ENCODE measurements at places on chromosomes 2 and 18.

DNA sequence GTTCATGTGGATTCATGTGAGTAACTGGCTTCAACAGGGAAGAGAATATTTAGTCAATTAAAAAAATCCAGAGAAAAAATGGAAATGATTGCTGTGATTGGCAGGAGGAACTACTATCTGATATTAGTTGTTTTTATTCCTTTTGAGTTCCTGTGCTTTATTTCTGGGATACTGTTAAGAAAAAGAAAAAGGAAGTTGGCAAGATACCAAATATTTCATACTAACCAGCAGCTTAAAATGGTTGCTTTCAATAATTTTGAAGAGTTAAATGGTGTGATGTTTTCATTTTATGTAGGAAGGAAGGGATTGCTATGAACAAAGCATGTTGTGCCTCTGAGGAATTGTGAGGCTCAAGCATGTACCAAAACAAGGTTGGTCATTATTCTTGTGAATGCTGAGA is 8.1 kb upstream of the MTX2 start:
- no peaks in the 10 kb centered on the region for H3K27me3 ChIP-seq
- H3K36me3 ChIP-seq: no peaks in the 10 kb centered on the region
- no peak overlapping the region for H3K27ac ChIP-seq
- no peaks in the 10 kb centered on the region for H3K4me1 ChIP-seq

GRCh38 chr18:62773691-62774090 is 58.4 kb downstream of the PHLPP1 start:
- no peaks in the 10 kb centered on the region for H3K36me3 ChIP-seq
- H3K27me3 ChIP-seq: no peaks in the 10 kb centered on the region
- H3K4me1 ChIP-seq: no peaks in the 10 kb centered on the region
- no peak overlapping the region for H3K27ac ChIP-seq
- H3K4me3 ChIP-seq: no peak overlapping the region

GRCh38 chr2:5227062-5227699 is 465.0 kb upstream of the SOX11 start:
- no peaks in the 10 kb centered on the region for H3K27me3 ChIP-seq
- no peak overlapping the region for H3K4me3 ChIP-seq
- DNase-seq: no peak
- no peak overlapping the region for H3K27ac ChIP-seq

DNA sequence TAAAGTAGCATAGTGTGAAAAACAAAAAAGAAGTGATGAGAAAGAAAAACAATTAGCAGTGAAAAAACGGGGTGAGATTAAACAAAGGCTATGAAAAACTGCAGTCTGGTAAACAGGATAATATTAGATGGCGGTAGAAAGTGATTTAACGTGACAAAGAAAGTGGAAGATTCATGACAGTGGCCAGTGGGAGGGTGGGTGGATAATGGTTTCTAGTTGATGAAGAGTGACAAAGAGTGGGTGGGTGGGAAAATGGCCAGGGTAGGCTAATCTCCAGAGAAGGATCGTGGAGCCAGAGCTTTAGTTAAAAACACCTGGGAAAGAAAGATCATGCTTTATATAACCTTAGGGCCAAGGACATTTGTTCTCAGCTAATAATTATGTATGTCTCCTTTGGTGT is 1667.8 kb downstream of the LRP1B start:
- H3K4me1 ChIP-seq: no peaks in the 10 kb centered on the region
- H3K36me3 ChIP-seq: no peaks in the 10 kb centered on the region
- H3K27ac ChIP-seq: no peak overlapping the region
- H3K27me3 ChIP-seq: no peaks in the 10 kb centered on the region
- H3K4me3 ChIP-seq: no peak overlapping the region
- no peak for DNase-seq

- no peaks in the 10 kb centered on the region for H3K36me3 ChIP-seq
- H3K4me3 ChIP-seq: no peak overlapping the region
- H3K27me3 ChIP-seq: no peaks in the 10 kb centered on the region
Observed at GRCh38 chr2:24374301-24374700, 14.0 kb upstream of the ITSN2 start.

DNA sequence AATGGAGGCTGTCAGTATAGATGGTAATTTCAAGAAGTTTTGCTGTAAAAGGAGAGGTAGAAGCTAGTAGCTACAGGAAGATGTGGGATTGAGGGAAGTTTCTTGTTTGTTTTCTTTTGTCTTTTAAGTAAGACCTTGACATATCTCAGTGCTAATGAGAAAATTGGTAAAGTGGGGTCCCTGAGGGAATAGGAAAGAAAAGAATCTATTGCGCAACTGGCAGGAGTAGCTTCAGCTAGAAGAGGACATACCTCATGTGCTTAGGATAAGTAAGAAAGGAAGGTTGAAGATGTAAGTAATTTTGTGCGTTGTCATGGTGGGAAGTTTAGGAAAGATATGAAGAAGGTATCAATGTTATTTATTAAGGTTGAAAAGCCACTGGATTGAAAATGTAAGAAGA is 8.4 kb upstream of the IKZF2 start:
- H3K27ac ChIP-seq: no peak overlapping the region
- H3K4me3 ChIP-seq: no peak overlapping the region
- no peak for DNase-seq
- H3K27me3 ChIP-seq: no peaks in the 10 kb centered on the region
- peaks cover 13% of the 10 kb centered on the region for H3K4me1 ChIP-seq

DNA sequence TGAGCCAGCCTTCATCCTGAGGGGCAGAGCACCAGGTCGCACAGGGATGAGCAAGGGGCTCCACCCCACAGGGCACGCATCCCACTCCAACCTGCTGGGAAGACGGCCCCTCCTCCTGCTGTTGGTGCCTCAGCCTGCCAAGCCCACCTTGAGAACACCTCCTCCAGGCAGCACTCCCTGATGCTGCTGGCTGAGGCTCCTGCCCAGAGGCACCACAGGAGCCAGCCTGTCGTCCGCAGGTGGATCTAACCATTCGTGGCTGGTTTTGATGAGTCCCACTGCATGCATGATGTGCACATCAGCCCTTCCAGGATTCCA is 58.4 kb downstream of the BIN1 start:
- no peak overlapping the region for H3K27ac ChIP-seq
- H3K36me3 ChIP-seq: no peaks in the 10 kb centered on the region
- no peak overlapping the region for H3K4me3 ChIP-seq
- DNase-seq: no peak
- peaks cover 8% of the 10 kb centered on the region for H3K4me1 ChIP-seq

DNA sequence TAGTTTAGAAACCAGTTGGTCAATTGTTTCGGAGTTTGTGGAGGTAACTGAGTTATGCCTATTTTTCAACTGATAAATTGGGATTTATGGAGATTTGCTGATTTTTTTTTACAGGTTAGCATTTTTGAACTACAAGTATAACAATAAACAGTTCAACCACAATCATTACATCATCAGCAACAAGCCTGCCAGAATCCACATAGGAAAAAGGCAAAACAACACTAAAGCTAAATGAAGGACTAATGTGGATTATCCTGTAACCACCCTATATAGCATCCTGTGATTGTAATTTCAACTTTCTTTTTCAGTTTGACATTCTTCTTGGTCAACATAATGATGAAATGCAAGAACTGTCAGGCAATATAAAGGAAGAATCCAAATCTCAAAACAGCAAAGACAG is 76.5 kb downstream of the CCDC102B start:
- no peaks in the 10 kb centered on the region for H3K27me3 ChIP-seq
- no peak overlapping the region for H3K27ac ChIP-seq
- no peaks in the 10 kb centered on the region for H3K36me3 ChIP-seq
- no peaks in the 10 kb centered on the region for H3K4me1 ChIP-seq

Data from B cell (primary cell).